Brain pericyte (primary cell): ENCODE measurements at places on chromosomes 12 and 14.

DNA sequence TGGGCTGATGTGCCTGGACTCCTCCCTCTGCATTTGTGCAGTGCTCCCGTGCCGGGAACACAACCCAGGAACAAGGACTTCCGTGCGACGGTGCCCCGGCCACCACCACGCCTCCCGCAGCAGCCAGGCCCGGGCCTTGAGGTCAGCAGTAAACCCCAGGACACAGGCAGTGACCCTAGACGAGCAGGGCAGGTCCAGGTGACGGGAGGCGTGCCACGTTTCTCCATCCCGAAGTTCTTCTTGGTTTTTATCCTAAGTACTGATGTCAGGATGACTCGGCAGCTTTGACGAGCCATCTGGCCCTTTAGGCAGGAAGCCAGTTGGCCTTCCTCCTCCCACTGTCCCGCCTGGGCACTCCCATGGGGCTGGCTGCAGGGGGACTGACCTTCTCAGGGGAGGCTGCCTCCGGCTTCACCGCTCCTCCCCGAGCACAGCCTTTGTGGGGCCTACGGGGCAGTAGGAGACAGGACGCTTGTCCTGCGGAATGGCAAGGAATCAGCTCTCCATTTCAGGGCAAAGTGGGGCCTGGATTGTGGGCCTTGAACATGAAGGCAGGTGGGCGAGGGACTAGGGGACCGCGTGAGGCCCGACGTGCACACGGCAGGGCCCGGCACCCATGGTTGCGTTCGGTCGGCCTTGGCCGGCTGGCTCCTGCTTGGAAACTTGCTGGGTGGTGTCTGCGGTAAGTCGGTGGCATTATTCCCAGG is 94.1 kb downstream of the FBXL14 start:
- no peak for DNase-seq

DNA sequence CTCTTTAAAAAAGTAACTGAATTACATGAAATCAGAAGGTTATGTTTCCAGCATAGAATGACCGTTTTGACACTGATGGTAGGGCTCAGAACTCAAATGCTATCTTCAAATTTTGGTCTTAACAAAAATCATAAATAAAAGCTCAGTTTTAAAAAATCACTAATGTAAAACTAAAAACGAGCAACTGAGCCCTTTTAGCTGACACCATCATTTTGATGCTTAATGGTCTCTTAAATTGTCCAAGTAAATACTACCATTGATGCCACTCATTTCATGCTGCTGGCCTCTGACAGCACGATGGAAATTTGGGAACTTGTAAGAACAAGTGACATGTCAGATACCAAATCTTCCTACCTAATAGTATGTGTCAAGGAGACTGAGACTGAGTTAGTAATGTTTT is 205.0 kb downstream of the AKAP6 start:
- no peak for DNase-seq

- no peak for DNase-seq
Observed at GRCh38 chr12:100337727-100338126, 19.1 kb upstream of the SLC17A8 start.

- DNase-seq: no peak
Observed at GRCh38 chr12:106118-106591, 39.6 kb downstream of the IQSEC3 start.

DNA sequence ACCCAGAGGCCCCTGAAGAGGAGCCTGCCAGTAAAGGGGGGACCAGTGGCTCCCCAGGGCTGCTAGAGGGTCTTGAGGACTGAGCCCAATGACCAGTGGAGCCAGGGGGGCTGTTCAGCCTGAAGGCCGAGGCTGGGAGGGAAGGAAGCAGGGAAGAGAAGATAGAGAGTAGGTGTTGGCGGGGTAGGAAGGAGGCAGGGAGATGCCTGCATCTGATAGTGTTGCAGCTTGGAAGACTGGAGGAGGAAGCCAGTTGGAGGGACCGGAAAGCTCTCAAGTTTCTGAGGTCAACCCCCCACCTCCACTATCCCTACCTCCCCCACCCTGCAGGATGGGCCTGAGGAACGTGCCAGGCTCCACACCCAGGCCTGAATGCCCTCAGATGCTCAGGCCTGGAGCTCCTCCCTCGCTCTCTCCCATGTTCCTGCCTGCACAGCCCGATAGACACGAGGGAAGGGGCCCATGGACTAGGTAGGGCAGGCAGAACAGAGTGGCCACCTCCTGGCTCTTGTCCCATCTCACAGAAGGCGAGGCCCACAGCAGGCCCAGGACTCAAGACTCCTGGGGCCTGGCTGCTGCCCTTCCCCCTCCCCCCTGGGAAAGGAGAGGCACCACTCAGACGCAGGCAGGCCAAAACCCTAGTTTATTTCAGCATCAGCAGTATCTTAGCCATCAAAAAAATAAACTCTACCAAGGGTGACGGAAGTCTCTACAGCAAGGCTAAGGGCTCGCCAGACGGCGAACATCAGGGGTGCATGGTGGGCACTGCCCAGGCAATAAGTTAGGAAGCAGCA is 3.4 kb downstream of the CKB start:
- no peak for DNase-seq

DNA sequence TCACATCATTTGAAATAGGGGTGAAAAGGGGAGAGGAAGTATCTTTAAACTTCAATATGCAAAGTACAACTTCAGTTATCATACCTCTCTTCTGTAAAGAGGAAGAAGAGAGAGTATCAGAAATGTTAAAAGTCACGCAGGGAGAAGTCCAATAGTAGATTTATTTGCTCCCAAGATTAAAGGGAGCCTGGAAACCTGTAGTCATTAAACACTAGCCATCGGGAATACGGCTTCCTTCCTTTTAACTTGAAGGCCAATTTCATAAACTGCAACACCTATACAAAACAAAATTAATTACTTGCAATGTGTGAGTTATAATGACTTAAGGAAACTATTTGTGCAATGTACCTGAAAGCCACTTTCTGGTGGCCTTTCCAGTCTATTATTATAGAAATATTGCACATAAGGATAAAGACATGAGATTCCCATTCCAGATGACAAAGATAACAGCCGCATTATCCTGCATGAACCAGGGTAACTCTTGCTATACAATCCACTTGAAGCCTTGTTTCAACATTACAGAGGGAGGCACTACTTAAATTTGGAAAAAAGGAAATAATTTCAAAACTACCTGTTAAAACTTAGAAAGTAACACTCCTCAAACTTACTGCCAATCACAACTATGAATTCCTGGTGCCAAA is 4.6 kb downstream of the BTG1 start:
- DNase-seq: no peak

- DNase-seq: no peak
Observed at GRCh38 chr14:63952053-63952932, 99.5 kb downstream of the SYNE2 start.

DNA sequence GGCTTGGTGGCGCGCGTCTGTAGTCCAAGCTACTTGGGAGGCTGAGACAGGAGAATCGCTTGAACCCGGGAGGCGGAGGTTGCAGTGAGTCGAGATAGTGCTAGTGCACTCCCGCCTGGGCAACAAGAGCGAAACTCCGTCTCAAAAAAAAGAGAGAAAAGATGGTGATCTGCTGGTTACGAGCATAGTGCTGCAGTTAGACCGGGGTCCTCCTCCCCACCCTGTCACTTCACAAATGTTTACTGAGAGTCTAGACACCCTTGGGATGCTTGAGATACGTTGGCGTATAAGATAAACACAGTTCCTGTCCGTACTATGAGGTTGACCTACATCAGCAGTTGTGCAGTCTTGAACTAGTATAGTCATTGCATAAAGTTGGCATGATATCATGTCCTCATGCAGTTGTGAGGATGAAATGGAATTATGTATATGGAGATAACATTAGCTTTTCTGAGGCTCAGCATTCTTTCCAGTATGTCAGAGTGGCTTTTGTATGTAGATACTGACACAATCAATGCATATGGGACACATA is 787 bp downstream of the ACAD10 start:
- no peak for DNase-seq

GRCh38 chr14:103488960-103489359 is 33.7 kb downstream of the CKB start:
- DNase-seq: no peak

DNA sequence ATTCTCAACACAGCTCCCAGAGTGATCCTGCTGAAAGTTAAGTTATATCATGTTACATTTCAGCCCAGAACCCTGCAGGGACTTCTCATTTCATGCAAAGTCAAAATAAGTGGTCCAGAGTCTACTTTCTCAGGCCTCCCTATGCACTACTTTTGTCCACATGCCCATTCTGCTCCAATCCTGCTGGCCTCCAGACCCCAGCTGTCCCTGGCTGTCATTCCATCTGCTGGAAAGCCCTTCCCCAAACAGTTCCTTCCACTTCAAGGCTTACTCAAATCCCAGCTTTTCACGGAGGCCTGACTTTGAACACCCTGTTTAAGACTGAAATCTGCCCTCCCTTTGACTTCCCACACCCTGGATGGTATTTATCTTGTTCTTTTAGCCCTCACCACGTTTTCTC is 109.8 kb upstream of the DNM1L start:
- no peak for DNase-seq

- DNase-seq: no peak
Observed at GRCh38 chr12:11862798-11863197, 207.9 kb upstream of the BCL2L14 start.

DNA sequence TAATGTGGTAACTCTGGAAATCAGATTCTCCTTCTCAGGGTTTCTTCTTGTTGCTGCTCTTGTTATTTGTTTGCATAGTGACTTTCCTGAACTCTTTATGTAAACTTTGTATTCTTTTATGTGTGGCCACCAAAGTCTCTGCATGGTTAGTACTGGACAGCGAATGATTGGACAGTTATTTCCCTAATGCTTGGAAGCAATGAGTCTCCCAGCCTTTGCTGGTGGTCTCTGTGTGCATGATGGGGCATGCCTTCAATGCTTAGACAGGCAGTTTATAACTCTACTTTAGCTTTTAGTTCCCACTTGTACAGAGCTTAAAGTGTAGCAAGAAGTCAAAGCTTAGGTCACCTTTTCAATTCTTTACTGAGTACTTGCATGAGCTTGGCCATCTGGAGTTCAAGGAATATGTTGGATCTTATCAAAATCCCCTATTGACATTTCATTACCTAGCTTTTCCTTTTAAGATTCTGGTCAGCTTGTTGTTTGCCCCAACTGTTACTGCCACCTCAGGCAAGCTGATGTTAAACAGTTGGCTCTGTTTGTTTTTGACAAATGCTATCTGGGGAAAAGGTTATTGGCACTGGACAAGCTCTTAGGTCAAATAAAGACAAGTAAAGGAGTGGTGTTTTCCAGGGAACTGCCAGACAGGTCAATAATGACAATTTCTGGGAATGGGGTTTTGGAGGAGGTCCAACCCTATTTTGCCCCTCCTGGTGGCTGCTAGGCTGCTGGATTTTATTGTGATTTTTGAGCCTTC is 12.3 kb downstream of the CCDC91 start:
- DNase-seq: no peak

GRCh38 chr12:5254703-5255102 is 177.2 kb upstream of the NTF3 start:
- DNase-seq: no peak

- no peak for DNase-seq
Observed at GRCh38 chr12:54857406-54857805, 3.1 kb downstream of the MUCL1 start.

DNA sequence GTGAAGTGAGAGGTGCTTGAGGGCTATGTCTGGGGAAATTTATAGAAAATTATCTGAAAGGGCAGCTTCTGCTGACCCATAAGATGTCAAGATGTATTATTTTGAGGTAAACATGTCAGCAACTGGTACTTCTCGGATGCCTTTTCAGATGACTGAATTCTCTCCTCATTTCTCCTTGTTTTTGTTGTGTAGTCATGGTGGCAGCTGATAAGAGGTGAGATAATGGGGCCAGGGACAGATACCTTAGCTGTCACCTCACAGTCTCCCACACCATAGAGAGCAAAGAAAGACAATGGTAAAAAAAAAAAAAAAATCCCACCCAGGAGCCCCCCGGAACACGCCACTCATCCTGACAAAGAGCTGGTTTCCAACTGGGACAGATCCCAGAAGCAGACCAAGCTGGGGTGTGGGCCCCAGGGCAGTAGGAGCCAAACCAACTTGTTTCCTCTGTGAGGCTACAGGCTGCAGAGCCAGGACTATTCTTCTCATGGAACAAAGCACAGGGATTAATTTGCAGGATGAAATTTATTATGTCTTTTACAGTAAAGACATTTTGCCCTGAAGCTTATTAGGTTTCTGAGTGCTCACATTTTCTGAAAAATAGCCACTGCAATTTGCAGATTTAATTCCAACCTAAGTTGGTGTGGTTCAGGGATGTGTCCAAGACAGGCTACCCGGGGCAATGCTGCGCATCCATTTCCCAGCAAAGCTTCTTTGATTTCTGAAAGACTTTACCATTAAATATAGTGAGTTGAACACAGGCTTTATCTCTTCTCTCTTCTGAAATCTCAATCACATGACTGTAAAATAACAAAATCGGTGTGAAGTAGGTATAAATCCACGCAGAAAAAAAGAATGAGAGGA is 52.2 kb downstream of the NDUFA12 start:
- DNase-seq: no peak

DNA sequence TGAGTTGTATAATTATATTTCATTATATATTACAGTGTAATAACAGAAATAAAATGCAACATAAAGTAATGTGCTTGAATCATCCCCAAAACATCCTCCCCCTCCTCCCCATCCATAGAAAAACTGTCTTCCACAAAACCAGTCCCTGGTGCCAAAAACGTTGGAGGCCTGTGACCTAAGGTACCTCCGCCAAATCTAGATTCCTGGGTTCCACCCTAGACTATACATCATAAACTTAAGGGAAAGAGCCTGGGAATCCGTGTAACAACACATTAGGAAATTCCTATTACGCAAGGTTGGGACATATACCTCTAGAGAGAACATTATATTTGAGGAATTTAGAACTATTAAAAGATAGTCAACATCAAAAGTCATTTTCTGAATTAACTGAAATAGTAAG is 38.0 kb downstream of the SPPL3 start:
- no peak for DNase-seq

- DNase-seq: no peak
Observed at GRCh38 chr12:25681580-25681979, 128.5 kb upstream of the LMNTD1 start.

GRCh38 chr12:50055831-50056638 is 1.4 kb upstream of the ASIC1 start:
- DNase-seq: no peak

- DNase-seq: no peak
Observed at GRCh38 chr12:95990136-95990535, 6.0 kb downstream of the HAL start.

GRCh38 chr12:1696800-1697199 is 5.9 kb downstream of the ADIPOR2 start:
- no peak for DNase-seq

- DNase-seq: no peak
Observed at GRCh38 chr14:35287431-35288013, 4.7 kb upstream of the PSMA6 start.

DNA sequence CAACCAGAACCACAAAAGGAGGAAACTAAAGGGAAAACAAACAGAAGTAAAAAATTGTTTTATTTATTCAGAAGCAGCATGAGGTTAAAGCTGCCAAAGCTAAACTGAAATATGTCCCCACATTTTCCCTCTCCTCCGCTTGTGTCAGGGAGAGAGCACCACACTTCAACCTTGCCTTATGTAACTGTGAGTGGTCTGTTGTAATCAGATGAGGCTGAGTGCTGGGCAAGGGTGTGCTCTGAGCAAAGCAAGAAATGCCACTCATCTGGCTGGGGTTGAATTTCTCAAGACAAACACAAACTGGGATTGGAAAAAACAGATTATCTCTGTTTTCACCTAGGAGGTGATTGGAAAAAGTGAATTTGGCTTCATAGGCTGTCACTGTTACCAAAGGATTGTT is 12.2 kb downstream of the CAPZA3 start:
- DNase-seq: no peak

GRCh38 chr12:132239796-132240668 is 89.4 kb downstream of the GALNT9 start:
- DNase-seq: no peak
